ENCODE measurements at places on chromosomes 3 and 15.

GRCh38 chr15:44489464-44489863, 47.5 kb upstream of the EIF3J start:
- no peak for DNase-seq

DNA sequence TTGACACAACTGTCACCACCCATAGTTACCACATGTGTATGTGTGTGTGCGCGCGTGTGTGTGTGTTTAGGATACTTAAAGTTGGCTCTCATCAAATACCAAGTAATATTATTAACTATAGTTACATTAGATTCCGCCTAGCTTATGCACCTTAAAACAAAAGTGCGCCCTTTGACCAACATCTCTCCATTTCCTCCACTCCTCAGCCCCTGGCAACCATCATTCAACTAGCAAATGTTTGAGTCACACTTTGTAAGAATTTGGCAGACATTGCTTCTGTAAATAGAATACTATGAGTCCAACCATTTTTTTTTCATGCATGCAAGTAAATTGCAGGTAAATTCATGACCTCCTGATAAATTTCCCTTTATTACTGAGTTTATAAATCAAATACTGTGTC, 169.3 kb downstream of the GBE1 start:
- DNase-seq = no peak

GRCh38 chr3:60594025-60594424, 657.2 kb downstream of the FHIT start:
- DNase-seq = peak; percentile 52

- DNase-seq = peak; percentile 86
Measured at GRCh38 chr3:186540221-186540834, 3.9 kb downstream of the CRYGS start.

- DNase-seq = no peak
Measured at GRCh38 chr3:153349108-153349499, 187.1 kb downstream of the RAP2B start.

DNA sequence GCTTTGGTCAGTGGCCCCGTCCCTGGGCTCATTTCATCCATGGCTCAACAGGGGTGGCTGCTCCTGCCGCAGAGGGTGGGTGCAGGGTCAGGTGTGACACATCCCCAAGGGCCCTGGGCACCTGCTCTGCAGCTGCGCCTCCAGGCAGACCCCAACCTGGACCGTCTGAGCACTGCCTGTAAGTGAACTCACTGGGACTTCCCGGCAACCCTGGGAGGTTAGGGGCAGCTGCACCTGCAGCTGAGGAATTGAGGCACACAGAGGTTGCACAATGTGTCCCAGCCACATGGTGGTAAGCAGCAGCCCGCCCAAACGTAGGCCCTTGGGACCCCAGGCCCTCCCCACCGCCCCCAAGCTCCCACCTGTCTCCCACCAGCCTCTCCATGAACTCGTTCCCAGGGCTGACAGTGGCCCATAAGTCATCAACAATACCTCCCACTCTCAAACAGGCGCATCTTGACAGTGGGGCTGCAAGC, 55.1 kb downstream of the PLXNA1 start:
- DNase-seq = no peak

DNA sequence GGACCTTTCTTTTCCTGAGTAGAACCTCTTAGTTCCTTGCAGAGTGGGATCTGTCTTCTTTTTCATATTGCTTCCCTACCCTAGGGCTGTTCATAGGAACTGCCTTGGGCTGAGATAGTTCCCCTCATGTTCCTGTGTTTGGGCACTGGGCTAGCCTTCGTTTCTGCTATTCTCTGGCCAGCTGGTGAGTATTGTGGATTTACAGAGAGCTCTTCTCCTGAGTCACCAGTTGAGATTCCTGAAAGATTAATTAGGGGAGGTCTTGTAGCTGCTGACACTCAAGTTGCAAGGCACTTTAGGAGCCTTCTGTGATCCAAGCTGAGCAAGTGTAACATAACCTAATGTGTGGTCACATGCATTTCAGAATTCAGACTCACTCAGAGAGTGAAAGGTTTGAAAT, 30.7 kb downstream of the CHD2 start:
- DNase-seq = no peak

GRCh38 chr3:70580021-70580420, 267.6 kb upstream of the MDFIC2 start:
- no peak for DNase-seq

GRCh38 chr15:26804063-26804804, 31.4 kb upstream of the GABRB3 start:
- no peak for DNase-seq

DNA sequence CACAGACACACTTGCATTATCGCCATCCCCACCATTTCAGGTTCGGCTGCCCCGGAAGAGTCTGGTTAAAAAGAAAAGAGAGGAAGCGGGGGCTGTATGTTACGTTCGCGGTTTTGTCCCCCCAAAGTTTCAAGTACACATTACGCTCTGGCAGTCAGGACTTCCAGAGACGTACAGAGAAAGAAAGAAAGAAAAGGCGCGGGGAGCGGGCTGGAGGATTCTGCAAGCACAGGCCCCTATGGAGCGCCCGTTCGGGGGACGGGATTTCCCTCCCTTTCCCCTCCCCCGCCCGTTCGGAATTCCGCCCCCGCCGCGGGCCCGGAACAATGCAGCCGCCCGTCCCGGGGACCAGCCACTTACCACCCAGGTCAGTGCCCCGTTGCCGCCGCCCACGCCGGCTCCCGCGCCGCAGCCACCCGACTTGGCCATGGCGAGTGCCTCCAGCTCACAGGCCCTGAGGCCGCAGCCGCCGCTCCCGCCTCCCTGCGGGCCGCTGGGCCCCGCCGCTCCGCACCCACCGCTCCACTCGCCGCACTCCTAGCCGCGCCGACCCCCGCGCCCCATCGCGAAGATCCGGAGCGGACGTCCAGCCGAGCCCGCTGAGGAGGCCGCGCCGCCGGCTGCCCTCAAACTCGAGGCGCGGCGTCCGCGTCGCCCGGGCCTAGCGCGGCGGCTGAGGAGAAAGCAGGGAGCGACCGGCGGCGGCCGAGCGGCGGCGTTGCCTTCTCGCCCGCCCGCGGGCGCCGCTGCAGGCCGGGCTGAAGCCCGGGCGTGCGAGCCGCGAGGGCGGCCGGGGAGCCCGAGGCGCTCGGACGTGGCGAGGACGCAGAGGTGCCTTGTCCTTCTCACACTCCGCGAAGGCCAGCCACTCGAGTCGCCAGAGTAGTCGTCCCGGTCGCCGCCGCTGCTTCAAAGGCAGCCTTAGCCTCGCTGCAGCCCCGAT, 567 bp downstream of the TOP2B start:
- DNase-seq = peak; percentile 45

DNA sequence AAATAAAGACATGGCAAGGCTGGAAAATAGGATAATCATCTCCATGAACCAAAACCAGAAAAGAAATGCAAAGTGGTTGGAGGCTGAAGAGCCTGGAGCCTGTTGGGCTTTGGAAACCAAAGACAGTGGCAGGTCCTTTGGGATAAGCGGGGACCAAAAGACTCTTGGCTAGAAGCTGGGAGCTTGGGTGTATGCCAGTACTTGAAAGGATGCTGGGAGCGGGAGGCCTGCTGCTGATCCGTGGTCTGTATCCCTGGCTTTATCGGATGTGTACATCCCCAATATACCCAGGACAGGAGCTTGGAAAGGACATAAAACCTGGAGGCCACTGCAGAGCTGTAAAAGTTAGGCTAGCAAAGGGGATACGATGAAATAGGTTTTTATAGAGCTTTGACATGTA, 1.3 kb upstream of the CHRNB4 start:
- no peak for DNase-seq

DNA sequence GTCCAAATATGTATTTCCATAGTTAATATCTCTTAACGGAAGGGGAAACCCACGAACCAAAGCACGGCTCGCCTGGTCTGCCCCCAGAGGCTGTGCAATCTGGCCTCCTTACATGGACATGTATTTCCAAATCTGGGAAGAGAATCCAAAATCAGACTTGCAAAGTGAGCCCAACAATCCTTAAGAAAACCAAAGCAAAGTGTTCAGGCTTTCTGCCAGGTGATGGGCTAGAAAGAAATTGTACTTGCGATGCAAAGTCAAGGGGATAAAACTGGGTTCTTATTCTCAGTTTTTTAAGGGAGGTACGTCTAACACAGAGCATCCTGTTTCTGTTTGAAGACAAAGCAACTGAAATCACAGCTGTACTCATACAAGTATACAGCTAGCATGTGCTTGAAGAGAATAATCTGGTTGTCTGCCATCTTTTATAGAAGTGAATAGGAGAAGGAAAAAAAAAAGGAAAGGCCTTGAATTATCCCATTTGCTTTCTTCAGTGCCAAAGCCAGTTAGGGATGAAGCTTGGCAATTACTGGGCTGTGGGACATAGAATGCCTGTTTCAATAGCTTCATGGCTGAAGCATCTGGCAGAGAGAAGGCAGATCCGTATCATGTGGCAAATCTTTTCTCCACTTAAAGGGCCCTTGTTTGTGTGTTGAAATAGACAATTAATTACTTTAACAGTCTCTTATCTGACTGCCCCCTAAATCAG, 48.4 kb downstream of the LRIG1 start:
- no peak for DNase-seq

DNA sequence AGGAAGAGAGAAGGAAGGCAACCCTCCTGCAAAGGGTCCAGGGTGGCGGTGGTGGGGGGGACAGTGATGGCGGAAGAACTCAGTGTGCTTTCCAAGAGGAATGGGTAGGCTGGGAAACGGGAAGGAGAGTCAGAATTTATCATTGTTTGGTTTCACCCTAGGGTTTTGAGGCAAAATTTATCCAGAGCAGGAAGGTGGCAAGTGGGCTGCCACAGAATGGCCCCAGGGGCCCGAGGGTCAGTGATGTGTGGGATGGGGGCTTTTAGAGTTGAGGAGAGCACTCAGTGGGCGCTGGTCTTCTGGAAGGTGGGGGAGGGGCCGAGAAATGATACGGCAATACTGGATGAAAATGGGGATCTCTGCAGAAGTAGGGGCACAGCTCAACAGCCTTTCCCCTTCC, 581 bp downstream of the FAM131A start:
- DNase-seq = no peak

DNA sequence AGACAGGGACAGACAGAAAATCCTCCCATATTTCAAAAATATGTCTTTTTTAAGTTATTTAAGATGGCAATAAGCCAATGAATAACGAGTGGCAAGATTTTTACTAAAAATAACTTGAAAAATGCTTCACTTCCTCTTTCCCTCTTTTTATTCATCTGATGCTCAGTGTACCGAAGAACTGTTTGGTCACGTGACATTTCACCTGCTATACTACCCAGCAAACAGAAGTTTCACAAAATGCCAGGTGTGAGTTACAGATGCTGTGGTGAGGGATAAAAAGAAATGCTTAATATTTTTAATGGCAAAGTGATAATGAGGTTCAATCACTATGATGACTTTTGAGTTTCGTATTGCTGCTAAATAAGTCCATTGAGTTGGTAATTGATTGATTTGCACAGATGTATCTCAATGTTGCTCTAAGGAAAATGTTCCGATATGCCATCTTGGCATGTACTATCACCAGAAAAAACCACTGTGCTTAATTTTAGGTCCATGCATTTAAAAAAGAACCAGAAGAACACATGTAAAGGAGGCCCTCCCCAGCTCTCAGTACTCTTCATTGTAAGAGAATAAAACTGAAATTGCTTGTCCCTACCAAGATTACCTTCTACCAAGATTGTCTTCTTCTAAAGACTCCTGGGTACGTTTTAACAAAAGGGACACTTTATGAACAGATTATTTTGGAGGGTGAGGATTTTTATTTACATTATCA, 26.0 kb upstream of the SEC62 start:
- DNase-seq = no peak

- DNase-seq = no peak
Measured at GRCh38 chr3:3305084-3305483, 125.6 kb upstream of the CRBN start.

DNA sequence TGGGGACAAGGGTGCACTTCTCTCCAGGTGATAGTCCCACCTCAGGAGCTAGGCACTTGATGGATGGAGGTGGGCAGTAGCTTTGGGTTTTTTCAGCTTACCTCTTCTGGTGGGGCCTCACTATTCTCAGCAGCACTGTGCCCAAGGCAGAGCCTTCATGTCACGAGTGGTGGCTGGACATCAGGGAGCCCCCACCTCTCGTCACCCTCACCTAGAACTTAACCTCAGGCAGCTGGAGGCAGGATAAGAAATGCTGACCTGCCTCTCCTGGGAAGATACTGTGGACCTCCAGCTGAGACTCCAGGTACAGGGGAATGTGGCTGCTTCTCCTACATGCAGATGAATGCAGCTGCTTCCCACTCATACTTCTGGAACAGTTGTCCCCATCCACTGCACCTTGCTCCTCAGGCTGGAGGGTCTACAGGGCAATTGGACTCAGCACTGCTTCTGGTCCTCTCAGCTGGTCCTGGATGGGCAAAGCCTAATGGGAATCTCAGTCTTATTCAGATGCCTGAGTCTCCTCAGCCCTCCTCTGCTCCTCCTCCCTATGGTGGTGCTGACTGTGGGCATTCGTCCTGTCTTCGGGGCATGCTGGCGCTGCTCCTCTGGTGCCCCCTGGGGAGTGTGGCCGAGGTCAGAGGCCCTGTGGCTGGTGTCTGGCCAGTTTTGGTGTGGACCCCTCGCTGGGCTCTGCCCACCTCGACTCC, 129.9 kb downstream of the KLF13 start:
- no peak for DNase-seq

DNA sequence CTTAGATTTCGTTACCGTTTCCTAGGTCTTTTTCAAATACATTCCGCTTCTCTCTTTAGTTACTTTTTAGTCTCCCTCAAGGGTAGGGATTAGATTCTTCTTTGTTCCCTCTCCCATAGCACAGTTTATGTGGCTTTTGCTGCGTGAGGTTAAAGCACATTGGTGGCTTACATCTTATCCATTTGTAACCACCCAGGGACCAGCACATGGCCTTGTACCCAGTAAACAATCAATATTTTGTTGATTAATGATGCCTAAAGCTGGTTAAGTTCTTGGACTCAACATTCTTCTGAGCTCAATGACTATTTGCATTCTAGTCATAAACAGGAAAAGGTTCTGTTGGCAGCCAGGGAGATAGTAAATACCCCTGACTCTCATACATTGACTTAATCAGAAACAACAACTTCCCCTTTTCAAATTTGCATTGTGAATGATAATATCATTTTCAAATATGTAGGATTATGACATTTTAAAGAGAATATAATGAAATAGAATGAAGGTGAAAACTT, 60.2 kb downstream of the CACNA1D start:
- no peak for DNase-seq

DNA sequence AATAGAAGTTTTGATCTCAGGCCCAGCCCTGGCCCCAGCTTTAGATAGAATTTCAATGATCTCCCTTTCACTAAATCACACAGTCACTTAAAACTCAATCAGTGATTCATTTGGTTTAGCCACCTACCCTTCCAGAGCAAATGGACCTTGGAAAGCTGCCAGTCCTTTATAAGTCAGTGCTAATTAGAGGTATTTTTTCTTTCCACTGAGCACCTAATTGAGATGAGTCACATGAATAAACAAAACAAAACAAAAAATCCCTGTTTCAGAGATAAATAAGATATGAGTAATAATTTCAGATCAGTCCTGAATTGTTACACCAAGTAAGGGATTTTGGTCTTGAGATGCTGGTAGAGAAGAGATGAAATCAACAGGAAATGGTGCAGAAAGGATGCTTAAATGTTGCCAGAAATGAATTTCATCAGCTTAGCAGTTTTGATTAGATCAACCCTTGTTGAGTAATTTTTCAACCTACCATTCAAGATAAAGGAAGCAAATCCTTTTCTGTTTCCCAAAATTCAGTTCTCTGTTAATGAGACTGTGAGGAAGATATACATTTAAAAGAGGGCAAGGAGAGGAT, 352.0 kb upstream of the COL8A1 start:
- no peak for DNase-seq

Measured in NCI-H345 (cell line).